ENCODE measurements at places on chromosomes 16 and 17. TPM values are rescaled to one million over a fixed set of nuclear protein-coding genes. Genes with fewer than 3 reads are reported as not detected.

- no peak for DNase-seq
Observed at GRCh38 chr16:57388359-57389086, 16.0 kb upstream of the CCL17 start.

Gene NPW
- total RNA-seq: not detected

DNA sequence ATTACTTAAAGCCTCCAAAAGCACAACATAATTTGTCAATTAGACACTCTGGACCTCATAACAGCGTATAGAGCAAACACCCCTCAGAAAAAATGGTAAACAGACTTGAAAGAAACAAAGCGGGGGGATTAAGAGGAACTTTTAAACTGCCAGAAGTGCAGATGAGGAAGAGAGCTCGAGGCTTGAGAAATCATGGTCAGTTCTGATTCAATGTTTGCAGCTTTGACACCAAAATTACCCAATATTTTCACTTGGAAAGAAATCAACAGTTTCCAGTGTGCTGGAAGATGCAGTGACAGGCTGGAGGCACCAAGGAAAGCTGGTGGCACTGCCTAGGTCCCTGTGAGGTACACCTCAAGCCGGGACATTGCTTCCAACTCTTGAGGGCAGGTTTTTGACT, 180.9 kb upstream of the TOX3 start:
- no peak for DNase-seq

- no peak for DNase-seq
Observed at GRCh38 chr17:64692187-64692586, 30.1 kb upstream of the SMURF2 start.

Gene CES5A
- 0.51 TPM for total RNA-seq

Gene KRTAP1-1
- not detected for total RNA-seq

DNA sequence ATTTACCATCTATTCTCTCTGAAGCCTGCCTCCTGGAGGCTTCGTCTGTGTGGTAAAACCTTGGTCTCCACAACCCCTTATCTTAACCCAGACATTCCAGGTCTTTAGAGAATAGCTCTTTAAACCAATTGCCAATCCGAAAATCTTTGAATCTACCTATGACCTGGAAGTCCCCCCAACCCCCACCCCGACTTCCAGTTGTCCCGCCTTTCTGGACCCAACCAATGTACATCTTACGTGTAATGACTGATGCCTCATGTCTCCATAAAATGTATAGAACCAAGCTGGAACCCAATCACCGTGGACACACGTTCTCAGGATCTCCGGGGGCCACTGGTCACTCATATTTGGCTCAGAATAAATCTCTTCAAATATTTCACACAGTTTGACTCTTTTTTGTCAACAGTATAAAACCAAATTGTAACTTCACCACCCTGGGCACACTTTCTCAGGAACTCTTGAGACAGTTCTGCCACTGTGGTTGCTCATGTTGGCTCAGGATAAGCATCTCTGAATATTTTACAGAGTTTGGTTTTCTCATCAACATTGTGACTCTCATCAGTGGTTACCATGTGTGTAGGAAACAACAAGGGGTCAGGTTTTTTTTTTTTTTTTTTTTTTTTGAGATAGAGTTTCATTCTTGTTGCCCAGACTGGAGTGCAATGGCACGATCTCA, 18.1 kb upstream of the DNAH17 start:
- no peak for DNase-seq

DNA sequence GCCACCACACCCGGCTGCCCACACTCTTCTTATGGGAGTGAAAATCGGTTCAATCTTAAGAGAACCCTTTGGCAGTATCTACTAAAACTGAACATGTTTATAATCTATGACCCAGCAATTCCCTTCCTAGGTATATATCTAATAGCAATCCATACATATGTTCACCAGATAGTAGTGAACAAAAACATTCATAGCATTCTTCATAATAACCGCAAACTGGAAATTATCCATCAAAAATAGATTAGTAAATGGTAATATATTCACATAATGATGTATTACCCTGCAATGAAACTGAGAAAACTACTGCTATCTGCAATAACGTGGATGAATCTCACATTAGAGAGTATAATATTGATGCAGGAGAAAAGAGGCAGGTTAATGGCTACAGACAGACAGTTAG, 23.1 kb downstream of the COPRS start:
- DNase-seq: no peak
